HepG2 (cell line): ENCODE measurements at places on chromosomes 11 and 22. TPM values are rescaled to one million over a fixed set of nuclear protein-coding genes. Genes with fewer than 3 reads are reported as not detected.

DNA sequence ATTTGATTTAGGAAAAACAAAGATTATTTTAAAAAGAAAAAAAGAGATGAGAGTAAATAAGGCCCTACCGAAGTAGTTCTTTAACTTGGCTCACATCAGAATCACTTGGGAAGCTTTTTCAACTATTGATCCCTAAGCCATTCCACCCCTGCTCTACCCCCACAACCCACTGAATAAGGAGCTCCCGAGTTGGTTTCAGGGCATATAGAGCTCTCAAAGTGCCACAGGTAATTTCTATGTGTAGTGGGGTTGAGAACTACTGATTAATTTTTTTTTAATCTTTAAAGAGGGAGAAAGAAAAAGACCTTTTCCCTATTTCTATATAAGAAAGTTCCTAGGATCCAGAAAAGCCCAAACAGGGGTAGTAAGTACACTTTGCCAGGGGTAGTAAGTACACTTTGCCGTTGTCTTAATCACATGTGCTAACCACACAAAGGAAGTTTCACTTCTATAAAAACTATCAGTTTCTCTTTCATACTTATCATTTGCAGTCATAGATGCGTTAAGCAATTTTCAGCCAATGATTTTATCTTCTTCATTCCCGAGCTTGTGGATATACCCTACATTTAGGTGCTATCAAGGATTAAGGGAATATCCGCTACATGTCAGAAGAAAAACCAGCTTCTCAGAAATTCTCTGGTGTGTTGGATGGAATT is 108.4 kb upstream of the ZC3H12C start:
- no peak for DNase-seq

- no peak for DNase-seq
Observed at GRCh38 chr11:115919341-115920091, 415.3 kb upstream of the CADM1 start.

DNA sequence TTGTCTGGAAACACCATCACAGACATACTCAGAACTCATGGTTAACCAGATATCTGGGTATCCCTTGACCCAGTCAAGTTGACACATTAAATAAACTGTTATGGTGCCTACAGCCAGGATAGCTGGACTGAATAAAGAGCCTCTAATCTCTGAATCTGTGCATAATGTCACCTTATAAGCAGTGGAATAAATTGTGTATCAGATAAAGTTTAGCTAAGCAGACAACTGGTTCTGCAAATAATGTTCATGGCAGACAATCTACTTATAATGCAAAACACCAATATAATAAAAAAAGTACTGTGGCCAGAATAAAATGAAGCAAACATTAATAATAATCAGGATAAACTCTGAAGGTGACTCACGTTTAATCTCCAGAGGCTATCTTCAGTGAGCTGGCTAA is 628.5 kb upstream of the FAT3 start:
- no peak for DNase-seq

DNA sequence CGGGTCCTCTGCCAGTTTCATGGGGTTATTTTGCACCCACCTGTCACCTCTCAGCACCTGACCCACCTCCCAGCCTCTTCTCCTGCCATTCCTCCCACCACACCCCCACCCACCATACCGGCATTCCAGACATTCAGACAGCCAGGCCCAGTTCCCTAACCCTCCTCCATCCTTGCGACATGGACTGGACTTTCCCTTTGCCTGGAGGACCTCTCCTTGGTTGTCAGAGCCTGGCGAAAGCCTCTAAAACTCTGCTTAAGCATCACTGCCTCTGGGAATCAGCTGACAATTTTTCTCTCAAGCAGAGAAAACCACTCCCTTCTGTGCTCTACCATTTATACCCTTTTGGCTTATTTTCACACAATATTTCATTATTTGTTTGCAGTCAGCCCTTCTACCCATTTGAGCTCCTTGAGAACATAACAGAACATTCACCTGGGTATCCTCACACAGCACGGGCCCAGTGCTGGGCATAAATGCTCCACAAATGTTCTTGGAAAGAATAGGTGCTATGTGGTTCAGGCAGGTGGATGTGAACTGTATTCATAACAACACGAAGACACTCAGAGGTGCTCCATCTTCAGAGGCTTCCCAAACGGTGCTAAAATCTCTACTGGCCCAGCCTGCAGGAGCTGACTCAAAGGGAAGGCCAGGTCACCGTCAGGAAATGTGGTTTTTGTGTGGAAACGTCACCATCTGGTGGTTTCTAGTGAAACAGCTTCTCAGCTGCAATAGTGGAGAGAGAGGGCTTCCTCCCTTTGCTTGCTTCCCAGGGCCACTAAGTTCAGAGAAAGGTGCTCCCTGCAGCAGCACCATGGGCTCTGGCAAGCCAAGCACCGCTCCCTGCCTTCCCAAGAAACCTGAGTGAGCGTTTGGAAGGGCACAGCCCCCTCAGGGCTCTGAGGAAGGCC is 10.4 kb downstream of the SPATA19 start:
- DNase-seq = peak; percentile 61

- DNase-seq = no peak
Observed at GRCh38 chr22:44682556-44683168, 19.3 kb upstream of the PRR5 start.

- DNase-seq = no peak
Observed at GRCh38 chr11:88520391-88520790, 182.9 kb upstream of the CTSC start.

DNA sequence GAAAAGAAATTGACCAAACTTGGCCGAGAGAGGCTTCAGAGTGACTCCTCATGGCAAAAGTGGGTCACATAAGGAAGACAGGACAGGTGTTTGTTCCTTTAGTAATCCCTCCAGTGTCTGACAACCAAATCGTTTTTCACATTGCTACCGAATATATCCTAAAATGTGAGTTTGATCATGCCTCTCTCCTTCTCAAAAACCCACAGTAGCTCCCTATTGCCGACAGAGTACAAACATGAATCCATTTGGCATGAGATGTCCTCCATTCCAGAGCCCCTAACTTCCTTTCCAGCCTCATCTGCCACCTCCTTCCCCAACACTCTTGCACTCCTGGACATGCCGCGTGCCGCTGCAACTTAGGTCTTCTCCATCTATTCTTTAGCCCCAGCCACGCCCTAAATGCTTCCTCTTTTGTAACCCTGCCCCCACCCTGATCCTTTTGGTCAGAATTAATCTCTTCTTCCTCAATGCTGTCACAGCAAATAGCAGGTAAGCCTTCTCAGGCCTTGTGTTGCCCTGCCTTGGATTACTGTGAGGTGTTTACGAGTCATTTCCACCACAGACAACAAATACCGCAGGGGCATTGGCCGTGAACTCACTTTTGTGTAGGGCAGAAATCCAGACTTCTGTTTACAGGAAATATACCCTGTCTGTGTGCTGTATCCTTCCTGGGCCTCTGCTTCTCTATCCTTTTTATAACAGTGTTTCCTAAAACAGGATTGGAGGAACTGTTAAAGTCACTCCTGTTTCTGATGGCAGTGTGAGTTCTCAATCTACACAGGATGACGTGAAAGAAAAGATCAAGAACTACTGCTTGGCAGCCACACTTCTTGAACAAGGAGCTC is 66.0 kb upstream of the FTH1 start:
- DNase-seq = peak; percentile 15

DNA sequence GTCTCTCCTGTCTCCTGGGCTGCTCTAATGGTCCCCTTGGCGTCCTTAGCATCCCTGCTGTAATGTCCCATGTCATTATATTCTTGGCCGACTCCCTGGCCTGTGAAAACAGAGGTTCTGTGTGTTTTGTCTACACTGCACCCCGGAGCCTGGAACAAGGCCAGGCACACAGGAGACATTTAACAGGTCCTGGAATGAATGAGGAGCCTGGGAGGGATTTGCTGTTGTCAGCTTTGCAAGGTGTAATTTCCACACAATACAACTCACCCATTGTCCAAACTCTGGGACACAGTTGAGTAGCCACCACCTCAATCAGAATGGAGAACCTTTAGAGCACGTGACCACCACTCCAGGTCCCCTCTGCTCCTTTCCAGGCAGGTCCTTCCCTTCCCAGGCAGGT is 14.9 kb upstream of the PDGFB start:
- no peak for DNase-seq

- no peak for DNase-seq
Observed at GRCh38 chr22:38347181-38347943, 30.1 kb upstream of the CSNK1E start.

- no peak for DNase-seq
Observed at GRCh38 chr11:35483131-35483820, 42.1 kb downstream of the PAMR1 start.

- no peak for DNase-seq
Observed at GRCh38 chr22:35037089-35037488, 28.9 kb upstream of the ISX start.

- DNase-seq = no peak
Observed at GRCh38 chr22:41957941-41958556, 6.1 kb downstream of the SMIM45 start.

DNA sequence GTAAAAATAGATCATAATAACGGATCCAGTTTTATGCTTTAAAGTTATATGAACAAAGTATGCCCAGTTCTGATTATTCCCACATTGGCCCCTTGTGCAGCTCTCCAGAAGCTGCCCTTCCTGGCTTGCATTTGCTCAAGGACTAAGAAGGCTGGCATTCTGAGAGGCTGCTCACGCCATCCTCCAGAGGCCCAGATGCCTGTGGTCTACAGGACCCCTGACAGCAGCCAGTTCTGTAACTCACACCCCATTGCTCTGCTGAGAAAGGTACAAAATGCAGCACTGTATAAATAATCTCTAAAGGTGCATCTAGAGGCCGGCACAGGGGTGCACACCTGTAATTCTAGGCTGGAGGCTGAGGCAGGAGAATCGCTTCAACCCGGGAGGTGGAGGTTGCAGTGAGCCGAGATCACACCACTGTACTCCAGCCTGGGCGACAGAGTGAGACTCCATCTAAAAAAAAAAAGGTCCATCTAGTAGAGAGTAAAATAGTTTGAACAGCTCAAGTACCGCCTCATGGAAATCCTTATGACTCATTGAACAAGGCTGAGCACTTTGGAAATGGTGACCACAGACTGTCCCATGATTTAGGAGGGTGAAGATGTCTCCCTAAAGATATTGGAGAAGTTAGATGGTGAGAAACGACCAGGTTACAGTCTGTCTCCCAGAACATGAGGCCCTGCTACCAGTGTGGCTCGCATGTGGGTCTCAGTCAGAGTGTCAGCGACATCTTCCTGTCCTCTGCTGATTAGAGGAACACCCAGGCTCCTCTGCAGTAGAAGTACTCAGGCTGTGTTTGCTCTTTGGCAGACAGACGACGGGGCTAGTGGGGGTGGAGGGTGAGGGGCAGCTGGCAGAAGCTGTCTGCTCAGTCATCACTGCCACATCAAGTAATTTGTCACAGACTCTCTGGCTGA is 56.3 kb downstream of the KREMEN1 start:
- DNase-seq = no peak

DNA sequence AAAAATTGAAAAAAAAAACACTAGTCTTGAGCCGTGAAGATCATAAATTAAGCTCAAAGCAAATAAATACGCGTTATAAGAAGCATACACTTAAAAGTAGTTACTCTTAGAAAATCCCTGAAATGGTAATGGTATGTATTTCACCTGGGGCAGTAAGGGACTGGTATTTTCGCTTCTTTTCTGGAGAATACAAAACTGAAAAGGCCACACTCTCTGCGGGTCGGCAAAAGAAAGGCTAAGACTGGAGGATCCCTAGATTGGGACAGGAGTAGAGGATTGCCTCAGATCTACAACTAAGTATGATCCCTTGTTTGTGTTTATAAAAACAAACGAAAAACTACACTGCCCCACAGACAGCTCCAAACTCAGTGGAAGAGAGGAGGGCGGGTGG is 617 bp downstream of the TSG101 start:
- no peak for DNase-seq

The BCO2 gene
- total RNA-seq = 0.38 TPM in 1 of 2 replicates, not detected in the other

The NUP98 gene
- 85.3 and 126 TPM in 2 replicates for total RNA-seq

The TBX10 gene
- total RNA-seq = 0.17 and 0.27 TPM in 2 replicates

The PDXP gene
- total RNA-seq = 46.1 and 58.2 TPM in 2 replicates

The TECTA gene
- 0.04 and 0.08 TPM in 2 replicates for total RNA-seq

The APOA5 gene
- total RNA-seq = 21.9 and 49.1 TPM in 2 replicates

The ISX gene
- 1.8 and 3.0 TPM in 2 replicates for total RNA-seq
